ENCODE measurements at places on chromosomes 16 and 17. TPM values are rescaled to one million over a fixed set of nuclear protein-coding genes. Genes with fewer than 3 reads are reported as not detected.

GRCh38 chr17:21286066-21286770, 1.7 kb downstream of the MAP2K3 start:
- DNase-seq: no peak

DNA sequence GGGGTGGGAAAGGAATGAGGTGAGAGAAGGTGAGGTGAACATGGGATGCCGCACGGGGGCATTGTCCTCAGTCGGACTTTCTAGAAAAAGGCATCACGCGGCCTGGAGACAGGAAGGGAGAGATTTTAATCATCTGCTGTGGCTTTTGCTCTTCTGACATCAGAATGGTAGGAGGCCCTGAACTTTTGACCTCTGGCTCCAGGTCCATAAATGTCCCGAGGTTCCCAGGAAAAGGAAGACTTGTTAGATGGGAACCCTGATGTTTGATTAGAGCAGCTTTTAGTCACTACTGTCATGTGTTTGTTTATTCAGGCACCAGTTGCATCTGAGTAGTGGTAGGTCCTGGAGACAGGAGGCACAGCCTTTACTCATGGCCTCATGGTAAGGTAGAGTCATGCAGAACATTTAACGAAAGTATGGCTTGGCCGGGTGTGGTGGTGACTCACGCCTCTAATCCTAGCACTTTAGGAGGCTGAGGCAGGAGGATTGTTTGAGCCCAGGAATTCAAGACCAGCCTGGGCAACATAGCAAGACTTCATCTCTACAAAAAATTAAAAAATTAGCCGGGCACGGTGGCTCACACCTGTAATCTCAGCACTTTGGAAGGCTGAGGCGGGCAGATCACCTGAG, 203.1 kb downstream of the MSI2 start:
- DNase-seq: no peak

- DNase-seq: no peak
Observed at GRCh38 chr16:2950773-2951172, 13.3 kb upstream of the KREMEN2 start.

DNA sequence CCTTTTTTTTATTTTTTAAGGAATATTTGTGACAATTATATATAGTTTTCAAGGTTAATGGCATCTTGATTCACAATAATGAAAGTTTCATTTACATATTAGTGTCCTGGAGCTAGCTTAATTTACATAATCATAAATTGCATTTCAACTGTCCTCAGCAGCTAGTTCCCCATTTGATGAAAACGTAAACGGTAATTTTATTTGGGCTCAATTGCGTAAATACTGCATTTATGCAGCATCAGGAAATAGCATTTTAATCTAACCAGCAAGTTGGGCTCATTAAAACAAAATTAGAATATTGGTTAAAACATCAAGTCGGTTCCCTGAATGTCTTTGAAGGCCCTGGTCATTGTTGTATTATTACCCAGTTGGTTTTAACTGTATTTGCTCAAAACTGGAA, 136.8 kb upstream of the CDH5 start:
- no peak for DNase-seq

DNA sequence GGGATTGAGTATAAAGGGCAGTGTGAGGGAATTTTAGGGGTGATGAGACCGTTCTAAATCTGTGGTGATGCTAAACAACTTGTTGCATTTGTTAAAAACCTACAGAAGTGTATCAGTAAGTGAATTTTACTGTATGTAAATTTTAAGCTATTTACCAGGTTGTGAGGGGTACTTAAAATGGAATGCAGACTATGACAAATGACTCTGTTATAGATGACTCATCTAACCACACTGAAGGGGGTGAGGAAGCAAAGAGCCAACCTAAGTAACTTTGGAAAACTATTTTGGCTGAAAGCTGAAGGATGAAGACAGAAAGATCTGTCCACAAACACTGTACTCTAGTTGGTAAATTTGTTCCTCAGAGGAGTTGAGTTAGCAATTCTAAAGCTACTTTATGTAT, 5.3 kb upstream of the MKS1 start:
- no peak for DNase-seq

GRCh38 chr17:16918443-16918842, 53.5 kb downstream of the TNFRSF13B start:
- DNase-seq: no peak

DNA sequence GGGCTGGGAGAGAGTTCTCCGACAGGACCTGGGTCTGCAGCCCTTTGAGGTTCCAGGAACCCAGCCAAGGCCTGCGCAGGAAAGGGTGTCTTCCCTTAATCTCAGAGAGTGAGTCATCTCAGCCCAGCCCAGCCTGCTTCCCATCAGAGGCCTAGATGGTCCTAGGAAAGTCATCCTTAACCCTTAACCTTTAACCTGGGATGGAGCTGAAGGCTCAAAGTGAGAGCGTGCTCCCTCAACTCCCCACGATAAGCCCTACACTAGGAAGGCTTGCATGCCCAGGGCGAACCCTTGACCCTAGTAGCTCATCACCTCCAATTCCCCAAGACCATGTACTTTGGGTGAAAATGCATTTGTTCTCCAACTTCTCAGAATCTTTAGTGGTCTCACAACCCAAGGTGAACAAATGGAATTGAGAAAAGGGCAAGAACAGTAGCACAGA, 4.8 kb upstream of the ATXN7L3 start:
- no peak for DNase-seq

DNA sequence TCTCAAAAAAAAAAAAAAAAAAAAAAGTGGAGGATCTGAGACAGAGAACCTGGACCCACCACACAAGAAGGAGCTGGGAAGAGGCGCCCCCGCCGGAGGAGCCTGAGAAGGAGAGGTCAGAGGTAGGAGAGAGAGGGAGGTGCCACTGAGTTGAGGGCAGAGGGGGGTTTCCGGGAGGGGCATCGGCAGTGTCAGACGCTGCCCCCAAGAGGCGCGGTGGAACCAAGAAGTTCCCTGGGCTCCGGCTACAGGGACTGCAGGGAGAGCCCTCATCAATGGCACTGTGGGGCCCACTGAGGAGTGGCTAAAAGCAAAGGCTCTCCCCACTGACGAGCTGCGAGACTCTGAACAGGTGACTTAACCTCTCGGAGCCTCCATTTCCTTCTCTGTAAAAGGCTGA, 4.2 kb downstream of the CCDC42 start:
- no peak for DNase-seq

DNA sequence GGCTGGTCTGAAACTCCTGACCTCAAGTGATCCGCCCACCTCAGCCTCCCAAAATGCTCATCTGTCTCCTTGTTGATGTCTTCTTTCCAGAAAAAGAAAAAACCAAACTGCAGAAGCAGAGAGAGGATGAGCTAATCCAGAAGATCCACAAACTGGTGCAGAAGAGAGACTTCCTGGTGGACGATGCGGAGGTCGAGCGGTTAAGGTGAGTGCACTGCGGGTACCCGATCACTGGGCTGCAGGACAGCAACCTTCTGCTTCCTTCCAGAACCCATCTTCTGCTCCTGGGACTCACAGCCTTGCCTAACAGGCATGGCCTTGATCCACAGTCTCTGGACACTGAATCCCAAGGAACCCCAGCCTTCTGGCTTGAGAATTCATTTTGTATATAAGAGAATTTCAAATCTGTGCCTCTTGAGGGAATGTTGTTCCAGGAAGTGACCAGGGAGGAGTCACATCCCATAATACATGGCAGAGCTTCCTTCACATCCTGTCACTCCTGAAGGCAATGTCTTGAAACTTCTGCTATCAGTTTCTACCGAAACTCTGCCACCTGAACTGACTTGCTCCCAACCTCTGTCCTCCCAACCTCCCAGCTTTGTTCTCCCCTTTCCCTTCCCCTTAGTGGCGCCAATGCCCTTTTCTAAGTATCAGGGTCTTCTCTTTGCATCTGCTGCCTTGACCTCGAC, 61.7 kb downstream of the MARF1 start:
- DNase-seq: no peak

The SEPHS2 gene
- total RNA-seq: 54.3 TPM

The NOMO2 gene
- 183 TPM for total RNA-seq
